ENCODE measurements at places on chromosomes 7 and 10.

GRCh38 chr10:116476461-116476860 lies 48.8 kb downstream of the PNLIPRP3 start:
- DNase-seq: no peak

DNA sequence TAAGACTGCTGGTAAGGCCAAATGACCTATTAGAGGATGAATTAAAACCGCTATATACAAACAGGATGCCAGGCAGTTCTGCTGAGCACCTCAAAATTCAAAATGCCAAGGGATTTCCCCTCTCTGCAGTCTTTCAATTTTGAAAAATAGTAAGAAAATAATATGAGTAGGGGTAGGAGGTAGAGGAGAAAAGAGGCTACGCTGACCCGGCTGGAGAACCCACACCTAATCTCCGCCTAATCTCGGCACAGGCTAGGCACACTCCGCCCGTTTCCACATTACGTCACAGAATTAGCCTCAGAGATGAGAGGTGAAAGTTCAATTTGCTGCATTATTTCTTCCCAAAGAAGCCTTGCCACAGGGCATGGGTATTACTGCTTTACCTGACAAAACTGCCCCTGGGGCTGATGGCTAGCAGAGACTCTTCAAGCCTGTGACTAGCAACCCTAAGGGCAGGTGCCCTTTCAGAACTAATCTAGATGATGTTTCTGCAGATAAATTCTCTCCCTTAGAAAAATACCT lies 21.3 kb upstream of the SPOCK2 start:
- no peak for DNase-seq

GRCh38 chr10:103431902-103432301 lies 20.3 kb downstream of the CALHM2 start:
- DNase-seq: no peak

DNA sequence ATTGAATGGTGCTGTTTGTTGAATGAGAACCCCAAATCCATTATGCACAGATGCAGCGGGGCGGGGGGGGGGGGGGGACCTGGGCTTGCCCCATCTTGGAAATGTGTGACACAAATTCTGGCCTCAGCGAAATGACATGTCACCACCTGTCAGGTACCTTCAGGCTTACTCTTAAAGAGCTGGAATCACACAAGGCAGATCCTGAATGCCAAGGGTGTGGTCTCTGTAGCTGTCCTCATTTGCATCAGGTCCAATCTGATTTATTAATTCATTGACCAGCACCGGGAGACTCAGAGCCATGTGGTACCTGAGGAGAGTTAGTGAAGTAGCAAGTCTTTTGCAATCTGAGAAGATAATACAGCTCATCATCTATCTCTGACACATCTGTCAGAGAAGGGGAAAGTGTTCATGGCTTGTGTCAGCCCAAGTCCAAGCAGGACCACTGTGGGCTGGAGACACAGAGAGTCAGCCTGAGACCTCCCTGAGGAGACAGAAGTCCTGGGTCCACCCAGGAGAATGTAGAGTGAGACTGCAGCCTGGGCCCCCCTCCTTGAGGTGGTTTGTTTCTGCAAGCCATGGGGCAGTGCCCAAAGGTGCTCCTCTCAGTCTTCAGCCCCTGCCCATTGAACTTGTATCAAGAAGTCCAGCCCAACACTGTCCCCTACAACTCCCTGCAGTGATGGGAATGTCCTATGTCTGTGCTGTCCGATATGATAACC lies 46.7 kb downstream of the ADCYAP1R1 start:
- DNase-seq: no peak

- no peak for DNase-seq
Observed at GRCh38 chr7:136900005-136900404, 31.6 kb downstream of the CHRM2 start.

DNA sequence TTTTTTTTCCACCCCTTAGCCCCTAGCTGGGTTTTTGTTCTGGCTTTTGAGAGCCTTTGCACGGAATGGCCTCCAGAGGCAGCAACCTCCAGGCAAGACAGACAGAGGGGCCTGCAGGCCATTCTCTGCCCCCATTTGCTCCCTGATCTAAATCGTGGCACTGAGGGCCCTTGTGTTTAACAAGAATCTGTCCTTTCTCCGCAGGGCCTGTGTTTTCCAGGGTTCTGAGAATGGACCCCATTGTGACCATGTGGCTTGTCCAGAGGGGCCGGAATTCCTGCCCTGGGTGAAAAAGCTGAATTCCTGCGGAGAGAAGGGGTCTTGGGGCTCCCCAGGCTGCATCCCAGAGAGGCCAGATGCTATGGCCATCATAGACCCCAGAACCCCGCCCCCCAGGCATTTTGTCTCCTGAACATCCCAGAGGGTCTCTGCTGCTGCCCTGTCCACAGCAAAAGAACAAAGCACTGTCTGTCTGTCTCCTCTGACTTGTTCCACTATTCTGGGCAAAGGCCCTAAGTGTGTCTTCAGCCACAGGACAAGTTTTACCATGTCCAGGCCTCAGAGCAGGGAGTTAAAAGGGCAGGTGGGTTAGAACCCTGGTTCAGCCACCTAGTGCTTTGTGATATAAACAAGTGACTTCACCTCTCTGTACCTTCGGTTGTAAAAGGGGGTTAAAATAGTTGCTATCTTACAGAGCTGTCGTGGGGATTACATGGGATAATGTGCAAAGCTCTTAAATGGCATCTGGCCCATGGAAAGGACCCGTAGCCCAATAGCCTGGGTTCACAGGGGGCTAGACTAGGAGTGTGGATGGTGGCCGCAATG lies 155.6 kb downstream of the SH3PXD2A start:
- DNase-seq: no peak

DNA sequence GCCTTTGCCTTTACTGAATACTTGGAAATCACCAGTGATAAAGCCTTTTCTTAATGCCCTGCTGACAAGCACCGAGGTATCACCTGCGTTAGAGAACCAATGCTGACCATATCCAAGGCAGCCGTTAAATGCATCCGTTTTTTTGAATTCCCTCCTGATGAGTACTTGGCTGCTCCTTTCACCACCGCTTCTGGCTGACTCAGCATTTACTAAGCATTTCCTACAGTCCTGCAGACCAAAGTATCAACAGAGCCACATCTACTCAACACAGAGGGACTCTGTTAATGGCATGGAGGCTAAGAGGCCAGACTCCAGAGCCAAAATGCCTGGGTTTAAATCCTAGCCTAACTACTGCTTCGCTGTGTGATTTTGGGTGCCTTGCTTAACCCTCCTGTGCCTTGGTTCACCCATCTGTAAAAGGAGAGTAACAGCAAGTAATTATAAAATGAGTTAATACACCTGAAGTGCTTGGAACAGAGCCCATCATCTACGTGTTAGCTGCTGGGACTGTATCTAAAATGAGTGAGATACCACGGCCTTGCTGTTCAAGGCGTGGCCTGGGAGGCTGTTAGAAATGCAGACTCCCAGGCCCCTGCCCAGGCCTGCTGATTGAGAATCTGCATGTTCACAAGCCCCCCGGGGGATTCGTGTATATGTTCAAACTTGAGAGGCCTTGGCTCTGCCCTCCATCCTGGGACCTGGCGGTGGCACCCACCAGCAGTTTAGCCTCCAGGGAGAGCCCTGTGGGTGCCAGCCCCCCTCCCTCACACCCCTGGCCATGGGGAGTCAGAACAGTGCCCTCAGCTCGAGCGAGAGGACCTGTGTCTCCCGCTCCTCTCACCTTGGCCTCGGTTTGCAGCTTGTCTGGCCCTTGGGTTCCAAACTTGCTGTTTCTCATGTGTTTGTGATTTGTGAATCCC lies 30.8 kb upstream of the EFCAB10 start:
- no peak for DNase-seq

Measured in GM12864 (cell line).